ENCODE measurements at places on chromosomes 16 and 17. TPM values are rescaled to one million over a fixed set of nuclear protein-coding genes. Genes with fewer than 3 reads are reported as not detected.

- no peak for DNase-seq
These were observed 26.2 kb upstream of the CDRT4 start for GRCh38 chr17:15493693-15494035.

DNA sequence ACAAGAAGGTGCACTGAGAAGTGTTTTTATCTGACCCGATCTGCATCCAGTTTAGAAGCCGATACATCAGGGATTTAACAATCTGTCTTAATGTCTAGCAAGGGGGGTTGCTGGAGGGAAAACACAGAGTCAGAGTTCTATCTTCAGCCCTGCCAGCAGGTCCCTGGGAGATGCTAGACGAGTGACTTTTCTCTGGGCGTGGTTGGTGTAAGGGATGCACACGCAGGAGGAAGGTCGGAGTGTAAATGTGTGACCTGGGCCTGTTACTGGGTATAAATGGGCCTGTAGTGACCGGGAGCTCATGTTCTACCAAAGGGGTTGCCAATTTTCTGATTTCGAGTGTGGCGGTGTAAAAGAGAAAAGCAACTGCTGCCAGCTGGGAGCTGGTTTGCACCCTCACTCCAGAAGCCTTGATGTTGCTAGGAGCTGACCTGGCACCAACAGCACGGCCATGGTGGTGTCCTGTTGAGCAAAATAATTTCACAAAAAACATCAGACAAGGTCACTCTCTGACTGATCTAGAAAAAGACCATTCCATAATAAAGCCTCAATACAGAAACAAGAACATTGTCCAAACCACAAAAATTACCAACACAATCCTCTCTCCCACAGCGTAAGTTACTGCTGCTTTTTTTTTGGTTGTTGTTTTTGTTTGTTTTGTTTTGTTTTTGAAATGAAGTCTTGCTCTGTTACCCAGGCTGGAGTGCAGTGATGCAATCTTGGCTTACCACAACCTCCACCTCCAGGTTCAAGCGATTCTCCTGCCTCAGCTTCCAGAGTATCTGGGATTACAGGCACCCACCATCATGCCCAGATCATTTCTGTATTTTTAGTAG lies 1.3 kb upstream of the KCTD13 start:
- no peak for DNase-seq

DNA sequence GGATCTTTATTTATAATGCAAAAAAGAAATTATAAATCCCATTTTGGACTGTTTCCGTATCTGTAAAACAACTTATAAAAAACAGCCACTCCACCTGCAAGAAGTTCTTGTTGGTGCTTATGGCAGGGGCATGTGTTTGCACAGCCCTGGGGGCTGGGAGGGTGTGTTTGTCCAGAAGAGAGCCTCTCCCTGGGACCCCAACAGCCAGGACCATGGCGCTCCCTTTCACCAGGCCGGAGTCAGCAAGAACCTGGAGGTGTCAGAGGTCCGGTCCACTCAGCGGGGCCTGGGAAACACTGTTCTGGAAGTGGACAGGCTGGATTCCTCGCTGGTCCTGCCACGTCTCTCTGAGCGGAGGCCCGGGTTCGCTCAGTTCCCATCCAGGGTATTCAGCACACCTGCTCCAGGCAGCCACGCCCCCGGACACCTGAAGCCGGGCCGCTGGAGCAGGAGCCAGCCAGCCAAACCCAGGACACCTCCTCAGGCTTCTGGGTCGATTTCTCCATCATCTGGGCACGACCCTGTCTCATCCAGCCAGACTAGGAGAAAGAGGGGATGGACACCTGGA lies 18.9 kb upstream of the GINS2 start:
- no peak for DNase-seq

- no peak for DNase-seq
These were observed 1.6 kb downstream of the KCNG4 start for GRCh38 chr16:84237994-84238750.

DNA sequence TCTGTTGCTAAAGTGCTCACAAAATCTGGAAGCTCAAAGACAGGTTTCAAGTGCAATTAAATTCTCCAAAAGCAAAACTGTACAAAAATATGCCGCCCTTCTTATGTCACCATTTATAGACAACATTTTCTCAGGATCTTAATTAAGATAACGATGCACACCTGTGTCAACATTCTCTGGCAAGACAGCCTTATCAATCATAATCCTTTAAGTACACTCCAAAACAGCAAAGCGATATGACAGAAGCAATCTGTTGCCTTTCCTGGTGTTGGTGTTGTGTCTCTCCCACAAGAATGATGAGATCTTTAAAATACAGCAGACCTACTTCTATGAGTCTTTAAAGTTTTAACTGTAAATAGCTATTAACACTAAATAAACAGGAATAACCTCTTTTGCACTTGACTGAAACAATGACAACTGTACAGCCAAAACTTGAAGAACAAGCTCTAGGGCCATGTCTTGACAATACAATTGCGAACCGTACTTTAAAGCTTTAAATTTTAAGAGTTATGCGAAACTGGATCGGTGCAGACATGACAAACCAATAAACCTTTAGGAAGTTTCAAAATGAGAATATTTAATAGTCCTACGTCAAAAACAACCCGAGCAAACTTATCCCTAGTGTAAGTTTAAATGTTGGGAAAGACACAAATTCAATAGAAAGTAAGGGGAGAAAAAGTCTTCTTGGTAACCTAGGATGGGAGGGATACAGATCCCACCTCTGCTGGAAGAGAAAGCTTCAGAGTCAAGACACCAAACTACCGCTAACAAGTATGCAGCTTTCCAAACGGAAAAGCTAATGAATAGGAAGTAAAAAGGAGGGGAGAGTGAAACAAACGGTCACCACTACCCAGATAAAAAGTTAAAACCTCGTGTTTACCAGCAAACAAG lies 3.3 kb upstream of the IRX5 start:
- no peak for DNase-seq

DNA sequence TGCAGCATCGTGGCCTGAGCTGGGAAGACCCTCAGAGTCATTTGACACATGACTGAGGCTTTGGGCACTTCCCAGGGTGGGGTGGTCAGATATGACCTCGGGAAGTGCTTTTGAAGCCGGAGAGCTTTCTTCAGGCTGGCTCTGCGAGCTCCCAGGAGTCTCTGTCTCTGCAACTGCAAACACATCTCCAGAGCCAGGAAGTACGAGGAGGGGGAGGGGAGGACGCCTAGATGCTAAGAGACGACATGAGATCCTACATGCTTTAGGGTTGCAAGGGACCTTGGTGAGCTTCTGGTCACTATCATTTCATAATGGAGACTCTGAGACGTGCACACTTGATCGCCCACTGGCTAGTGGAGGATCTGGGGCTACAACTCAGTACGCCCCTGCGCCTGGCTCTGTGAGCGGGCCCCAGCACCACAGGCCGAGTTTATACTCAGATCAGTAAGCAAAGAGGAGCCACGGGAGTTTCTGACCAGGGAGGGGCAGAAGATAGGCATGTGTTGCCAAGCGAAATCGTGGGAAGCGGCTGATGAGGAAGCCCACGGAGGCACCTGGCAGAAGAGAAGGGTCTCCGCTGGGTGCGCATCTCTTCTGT lies 527 bp upstream of the MGAT5B start:
- DNase-seq = peak; percentile 60

DNA sequence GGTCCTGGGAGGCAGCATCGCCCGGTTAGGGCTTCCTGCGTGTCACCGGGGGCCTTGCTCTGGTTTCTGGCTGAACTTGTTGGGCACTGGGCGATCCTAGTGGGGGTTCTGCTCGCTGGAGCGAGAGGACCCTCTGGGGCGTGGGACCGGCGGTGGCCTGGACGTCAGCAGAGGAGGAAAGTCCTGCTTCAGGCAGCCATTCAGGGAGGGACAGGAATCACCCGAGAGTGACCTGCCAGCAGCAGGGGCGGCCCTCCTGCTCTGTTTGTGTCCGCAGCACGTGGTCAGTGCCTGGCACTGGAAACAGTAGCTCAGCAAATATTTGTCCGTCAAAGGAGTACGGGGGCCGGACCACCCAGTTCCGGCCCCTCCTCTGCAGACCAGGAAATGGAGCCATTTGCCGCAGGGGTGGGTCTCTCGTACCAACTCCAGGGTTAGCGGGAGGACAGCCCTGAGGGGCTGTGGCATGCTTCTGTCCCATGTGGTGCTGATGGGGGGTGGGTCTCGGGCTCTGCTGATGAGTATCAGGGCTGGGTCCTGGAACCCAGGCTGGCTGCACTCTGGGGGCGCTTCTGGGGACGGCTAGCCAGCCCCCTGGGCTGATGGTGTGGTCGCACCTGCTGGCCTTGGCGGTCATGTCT lies 48.3 kb downstream of the BAIAP2 start:
- DNase-seq = no peak

GRCh38 chr17:44232061-44232460 lies 12.6 kb upstream of the UBTF start:
- DNase-seq = no peak

- no peak for DNase-seq
These were observed 7.9 kb upstream of the NDRG4 start for GRCh38 chr16:58492066-58492465.

GRCh38 chr16:27445502-27446175 lies 43.7 kb downstream of the IL21R start:
- DNase-seq = no peak

DNA sequence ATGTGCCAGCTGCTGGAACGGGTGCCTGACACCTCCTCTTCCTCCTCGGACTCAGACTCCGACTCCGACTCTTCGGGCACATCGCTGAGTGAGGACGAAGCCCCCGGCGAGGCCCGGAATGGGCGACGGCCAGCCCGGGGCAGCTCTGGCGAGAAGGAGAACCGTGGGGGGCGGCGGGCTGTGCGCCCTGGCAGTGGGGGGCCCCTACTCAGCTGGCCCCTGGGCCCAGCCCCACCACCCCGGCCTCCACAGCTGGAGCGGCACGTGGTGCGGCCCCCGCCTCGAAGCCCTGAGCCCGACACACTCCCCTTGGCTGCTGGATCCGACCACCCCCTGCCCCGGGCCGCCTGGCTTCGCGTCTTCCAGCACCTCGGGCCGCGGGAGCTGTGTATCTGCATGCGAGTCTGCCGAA lies 6.8 kb downstream of the FBXL19 start:
- no peak for DNase-seq

DNA sequence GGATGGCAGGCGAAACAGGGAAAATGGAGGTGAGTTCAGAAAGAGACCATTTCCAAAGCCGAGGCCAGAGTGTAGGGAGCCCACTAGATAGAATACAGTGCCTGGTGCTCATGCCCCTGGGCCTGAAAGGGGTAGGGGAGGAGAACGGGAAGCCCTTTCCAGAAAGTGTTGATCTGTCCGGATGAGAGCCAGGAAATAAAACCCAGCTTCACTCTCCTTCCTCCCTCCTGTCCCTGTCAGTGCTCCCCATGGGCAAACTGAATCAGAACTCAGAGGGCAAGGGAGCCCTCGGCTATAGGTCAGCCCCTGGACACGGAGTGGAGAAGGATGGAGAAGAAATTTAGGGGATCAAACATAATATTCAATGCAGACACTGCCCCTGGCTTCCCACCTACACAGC lies 57.7 kb upstream of the RPL38 start:
- no peak for DNase-seq

DNA sequence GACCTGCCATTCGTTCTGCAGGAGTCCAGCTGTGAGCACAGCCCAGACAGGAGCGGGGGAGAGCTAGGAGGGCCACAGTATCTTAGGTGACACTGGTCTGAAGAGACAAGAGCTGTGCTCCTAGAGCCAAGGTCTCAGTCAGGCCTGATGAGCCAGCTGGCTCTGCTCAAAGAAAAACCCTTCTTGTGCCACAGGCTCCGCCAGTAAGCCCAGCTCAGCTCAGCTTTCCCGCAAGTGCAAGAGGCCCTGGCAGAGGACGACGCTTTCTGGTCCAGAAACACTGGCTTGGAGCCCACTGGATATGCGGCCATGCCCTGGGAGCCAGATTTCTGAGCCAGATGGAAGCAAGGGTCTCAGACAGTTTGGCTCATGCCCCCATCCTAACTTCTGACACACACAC lies 23.9 kb downstream of the PEMT start:
- DNase-seq = peak; percentile 17

- DNase-seq = no peak
These were observed 93.9 kb downstream of the TMEM114 start for GRCh38 chr16:8496364-8496763.

DNA sequence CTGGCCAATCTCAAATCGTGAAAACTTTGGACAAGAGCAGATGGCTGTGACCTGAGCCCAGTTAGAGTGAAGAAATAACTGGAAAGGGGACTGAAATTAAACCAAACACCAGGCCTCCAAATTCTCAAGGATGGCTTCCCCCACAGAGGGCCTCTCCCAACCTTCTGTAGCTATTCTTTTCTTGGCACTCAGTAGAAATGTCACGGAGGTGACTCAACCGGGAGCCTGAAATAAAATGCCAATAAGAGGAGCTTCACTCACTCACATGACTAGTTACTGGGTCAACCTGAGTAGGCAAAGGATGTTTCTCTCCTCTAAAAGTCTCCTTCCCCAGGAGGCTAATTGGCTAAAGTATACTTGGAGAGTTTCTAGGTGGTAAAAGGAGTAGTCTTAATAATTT lies 230.7 kb downstream of the MAF start:
- no peak for DNase-seq

GRCh38 chr16:22183901-22184614 lies 21.8 kb downstream of the SDR42E2 start:
- DNase-seq = no peak

GRCh38 chr17:34370997-34371395 lies 8.0 kb upstream of the CCL1 start:
- DNase-seq = peak; percentile 12

GRCh38 chr16:89308391-89309333 lies 91.2 kb downstream of the ZNF778 start:
- DNase-seq = no peak

- peak; percentile 11 for DNase-seq
These were observed 153.8 kb downstream of the SNX11 start for GRCh38 chr17:48261297-48261880.

DNA sequence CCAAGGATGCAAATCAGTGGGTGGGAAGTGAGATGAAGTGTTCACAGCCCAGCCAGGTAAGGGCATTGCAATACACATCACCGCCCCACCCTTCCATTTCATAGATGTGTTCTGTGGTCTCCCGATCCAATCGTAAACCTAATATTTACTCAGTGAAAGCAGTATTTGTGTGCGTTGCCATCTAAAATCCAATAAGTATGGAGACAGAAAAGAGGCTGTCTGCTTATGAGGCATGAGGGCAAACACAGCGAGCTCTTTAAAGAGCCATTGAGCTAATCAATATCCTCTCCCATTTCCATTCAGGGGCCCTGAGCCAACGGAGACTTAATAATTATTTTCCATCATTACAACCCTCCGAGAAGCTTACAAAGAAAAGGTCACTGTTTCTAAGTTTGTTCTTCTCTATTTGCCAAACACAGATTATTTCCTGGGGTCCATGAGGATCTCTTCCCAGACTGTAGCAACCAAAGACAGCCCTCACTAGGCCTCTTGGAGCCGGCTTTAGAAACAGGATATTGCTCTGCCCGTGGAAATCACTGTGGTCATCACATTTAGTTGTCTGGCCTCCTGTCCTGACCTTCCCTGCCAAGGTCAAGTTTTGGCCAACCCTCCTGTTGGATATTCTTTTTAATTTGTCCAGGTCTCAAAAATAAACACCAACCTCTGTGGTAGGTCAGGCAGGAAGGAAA lies 120.1 kb downstream of the SLC39A11 start:
- no peak for DNase-seq

EPOP gene
- polyA plus RNA-seq = 0.82 TPM

MAP2K6 gene
- 2.4 TPM for polyA plus RNA-seq

RNFT1 gene
- 15.7 TPM for polyA plus RNA-seq

CDH11 gene
- polyA plus RNA-seq = 266 TPM

MPO gene
- polyA plus RNA-seq = not detected

HSD11B2 gene
- 0.26 TPM for polyA plus RNA-seq

NPIPB13 gene
- polyA plus RNA-seq = 4.4 TPM

OR3A1 gene
- not detected for polyA plus RNA-seq

Data from IMR-90 (cell line).